NCI-H187 treated with DMSO at 0.1 percent for 48 hours (cell line): ENCODE measurements at places on chromosomes 12 and 14.

- no peak for DNase-seq
These were observed 61.4 kb upstream of the PLEKHA5 start for GRCh38 chr12:19068137-19068536.

GRCh38 chr14:104756477-104757237 is 3.7 kb downstream of the SIVA1 start:
- DNase-seq: no peak

- DNase-seq: no peak
These were observed 4.8 kb upstream of the AMN start for GRCh38 chr14:102917469-102918211.

- no peak for DNase-seq
These were observed 94.2 kb upstream of the FGD4 start for GRCh38 chr12:32305163-32305562.

DNA sequence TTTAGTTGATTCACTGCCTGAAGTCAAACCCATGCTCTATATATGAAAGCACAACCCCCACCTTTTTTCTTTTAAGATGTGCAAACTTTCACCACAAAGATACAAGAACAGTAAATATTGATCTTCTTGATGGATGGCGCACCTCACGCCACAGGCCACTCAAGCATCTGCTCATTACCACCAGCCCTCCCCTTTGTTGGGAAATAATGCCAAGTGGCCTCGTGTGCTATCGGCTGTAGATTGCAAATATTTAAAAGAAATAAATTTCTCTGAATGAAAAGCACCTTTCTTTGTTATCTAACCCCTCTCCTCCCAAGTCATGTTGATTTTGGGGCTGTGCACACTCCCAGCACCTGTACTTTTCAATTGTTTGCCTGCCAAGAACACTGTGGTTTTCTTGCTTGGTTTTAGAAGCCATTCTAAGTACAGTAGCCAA is 122.7 kb downstream of the C12orf42 start:
- peak; percentile 88 for DNase-seq

DNA sequence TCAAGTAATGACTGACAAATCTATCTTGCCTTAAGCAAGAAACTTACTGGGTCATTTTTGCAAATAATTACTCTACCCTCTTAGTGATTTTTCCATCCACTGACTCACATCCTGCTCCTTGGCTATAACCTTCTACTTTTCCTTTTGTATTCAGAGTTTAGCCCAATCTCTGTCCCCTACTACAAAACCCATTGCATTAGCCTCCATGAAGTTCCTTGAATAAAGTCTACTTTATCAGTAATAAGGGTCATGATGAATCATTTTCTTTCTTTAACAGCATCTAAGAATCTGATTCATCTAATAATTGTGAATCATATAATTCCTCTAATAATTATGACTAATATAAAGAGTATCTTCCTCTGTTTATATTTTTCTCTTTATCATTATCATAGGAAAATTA is 132.6 kb downstream of the NTS start:
- no peak for DNase-seq
